CD4-positive, alpha-beta T cell (primary cell): ENCODE measurements at places on chromosomes 2 and 18. TPM values are rescaled to one million over a fixed set of nuclear protein-coding genes. Genes with fewer than 3 reads are reported as not detected.

The REEP1 gene
- total RNA-seq, result not detected

The ALPP gene
- not detected for total RNA-seq

The ABCA12 gene
- not detected for total RNA-seq

The TMEM200C gene
- total RNA-seq, result not detected

The BOK gene
- total RNA-seq, result not detected

The CLEC4F gene
- total RNA-seq, result not detected

DNA sequence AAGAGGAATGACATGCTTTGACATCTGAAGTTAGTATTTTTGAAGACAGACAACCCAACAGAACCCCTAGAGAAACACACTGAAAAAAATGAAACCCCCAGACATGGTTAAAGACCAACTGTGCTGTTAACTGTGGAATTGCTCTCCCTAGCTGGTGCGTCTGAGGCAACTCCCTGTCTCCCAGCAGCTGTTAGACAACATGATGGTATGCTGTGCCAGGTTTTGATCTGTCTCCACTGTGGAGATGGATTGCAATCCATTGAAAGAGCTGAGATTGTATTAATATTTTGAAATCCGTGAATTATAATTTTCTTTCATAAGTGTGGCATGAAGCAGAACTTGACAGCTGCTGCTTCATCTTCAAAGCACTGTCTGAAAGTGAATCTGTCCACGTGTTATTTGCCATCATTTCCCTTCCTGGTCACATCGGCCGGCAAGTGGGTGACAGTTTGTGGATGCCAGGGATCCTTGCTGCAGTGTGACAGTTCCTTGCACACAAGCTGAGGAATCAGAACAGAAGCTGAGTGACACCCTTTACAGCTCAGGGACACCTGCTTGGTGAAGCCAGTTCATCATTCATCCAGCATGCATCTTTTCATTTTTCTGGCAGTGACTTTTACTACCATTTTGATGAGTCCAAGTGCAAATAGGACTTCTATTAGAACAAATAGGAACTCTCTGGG, 58.2 kb upstream of the ACSL3 start:
- DNase-seq, result no peak

DNA sequence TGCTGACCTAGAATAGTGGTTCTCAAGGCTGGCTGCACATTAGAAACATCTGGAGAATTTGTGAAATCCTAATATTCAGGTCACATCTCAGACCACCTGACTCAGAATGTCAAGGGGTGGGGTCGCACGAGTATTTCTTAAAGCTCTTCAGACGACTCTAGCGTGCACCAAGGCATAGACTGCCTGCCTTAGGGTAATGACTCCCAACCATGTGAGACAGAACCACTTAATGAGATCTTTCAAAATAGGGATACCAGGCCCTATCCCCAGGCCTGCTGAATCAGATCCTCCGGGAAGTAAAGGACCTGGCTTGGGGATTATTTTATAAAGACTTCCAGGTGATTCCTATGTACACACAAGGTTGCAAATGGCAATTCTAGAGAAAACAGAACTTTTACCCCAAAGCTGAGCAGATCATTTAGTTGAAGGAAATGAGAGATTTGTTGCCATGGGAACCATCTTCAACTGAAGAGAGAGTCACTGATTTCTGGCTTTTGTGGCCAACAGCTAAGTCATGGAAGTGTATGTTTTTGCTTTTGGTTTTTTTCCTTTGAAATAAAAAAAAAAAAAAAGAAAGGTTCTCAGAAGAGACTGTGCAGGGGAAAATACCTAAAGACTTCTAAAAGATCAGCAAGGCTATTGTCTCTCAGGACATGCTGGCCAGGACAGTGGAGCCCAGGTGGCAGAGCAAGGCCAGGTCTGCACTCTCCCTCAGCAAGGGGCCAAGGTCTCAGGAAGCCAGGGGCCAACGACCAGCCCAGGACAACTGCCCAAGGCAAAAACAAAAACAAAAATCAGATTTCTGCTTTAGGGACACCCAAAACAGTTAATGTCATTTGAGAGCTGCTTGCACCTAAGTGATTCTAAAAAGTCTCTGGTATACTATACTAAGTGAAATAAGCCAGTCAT, 15.3 kb upstream of the LOXHD1 start:
- DNase-seq, result no peak

DNA sequence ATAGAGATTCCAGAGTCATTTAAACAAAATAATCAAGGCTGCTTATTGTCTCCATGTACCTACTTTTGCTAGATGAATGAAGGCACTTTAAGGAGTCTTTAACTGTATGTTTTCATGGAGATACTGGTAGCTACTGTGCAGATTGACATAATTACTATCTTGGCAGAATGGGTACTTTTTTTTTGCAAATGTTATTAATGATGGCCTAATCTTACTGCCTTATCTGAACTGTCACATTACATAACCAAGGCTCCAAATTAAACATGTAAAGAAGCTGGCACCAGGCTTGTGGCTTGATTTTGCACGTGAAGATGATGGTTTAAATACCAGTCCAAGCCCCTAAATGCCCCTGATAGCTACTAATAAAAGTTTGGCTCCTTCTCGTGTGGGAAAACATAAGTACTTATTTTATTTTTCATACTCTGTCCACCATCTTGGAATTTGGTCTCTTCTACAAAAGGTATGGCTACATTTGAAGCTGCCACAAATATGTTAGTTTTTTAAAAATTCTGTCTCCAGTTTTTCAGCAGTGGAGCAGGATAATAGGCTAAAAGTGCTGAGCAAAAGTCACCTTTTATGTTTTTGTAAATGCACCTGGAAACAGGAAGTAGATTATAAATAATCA, 4.1 kb downstream of the TRIB2 start:
- no peak for DNase-seq

DNA sequence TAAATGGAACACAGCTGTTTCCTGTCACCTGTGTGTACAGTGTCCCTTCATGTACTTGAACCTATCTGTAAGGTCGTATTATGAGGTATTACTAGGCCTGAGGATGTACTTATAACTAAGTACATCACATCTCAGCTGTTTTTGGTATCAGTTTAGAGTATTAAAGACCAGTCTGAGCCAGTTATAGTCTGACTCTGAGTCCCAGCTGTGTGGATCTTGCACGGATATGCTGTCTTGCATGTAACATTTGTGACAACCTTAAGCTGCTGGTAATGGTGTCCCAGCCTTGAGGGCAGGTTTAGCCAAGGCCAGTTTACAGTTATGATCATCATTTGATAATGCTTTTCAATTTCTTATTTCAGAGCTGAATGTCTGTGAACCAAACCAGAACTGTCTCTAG, 496.3 kb downstream of the SLC4A3 start:
- DNase-seq, result no peak

DNA sequence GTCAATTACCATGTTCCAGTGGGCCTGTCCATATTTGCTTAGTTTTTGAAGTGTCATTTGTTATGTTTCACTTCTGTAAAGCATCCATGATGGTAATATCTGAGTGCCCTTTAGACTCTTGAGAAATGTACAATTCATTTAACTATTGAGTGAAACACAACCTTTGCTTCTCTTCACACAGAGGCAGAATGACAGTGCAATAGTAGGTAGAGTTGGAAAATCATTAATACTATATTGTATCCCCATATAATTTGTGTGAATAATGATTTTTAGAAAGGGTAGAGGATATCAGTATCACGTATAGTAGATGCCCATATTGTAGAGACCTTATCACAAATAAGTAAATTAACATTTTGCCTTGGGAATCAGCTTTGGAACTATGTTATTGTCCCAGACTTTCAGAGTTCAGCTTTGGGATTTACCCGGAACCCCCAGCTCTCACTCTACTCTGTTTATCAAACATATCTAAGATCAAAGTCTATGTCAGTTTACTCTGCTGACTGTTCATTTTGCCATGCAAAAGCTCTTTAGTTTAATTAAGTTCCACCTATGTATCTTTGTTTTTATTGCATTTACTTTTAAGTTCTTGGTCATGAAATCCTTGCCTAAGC, 172.7 kb upstream of the NOL4 start:
- no peak for DNase-seq
